ENCODE measurements at places on chromosomes 1 and 21. TPM values are rescaled to one million over a fixed set of nuclear protein-coding genes. Genes with fewer than 3 reads are reported as not detected.

DNA sequence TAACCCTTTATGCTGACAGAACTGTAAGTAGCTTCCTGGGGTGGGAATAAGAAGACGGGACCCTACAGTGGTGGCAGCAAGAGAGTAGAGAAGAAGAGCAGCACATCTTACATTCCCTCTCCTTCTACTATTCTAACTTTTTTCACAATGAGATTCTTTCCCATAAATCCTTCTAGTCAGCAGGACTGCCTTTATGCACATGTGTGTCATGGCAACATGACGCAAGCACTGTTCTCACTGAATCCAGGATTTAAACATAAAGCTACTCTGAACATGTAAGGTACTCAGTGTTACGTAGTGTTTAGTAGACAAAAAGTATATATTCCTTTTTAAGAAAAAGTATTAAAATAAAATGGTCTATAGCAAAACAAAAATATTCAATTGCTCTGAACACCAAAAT is 309.7 kb upstream of the LYPLAL1 start:
- DNase-seq: no peak

DNA sequence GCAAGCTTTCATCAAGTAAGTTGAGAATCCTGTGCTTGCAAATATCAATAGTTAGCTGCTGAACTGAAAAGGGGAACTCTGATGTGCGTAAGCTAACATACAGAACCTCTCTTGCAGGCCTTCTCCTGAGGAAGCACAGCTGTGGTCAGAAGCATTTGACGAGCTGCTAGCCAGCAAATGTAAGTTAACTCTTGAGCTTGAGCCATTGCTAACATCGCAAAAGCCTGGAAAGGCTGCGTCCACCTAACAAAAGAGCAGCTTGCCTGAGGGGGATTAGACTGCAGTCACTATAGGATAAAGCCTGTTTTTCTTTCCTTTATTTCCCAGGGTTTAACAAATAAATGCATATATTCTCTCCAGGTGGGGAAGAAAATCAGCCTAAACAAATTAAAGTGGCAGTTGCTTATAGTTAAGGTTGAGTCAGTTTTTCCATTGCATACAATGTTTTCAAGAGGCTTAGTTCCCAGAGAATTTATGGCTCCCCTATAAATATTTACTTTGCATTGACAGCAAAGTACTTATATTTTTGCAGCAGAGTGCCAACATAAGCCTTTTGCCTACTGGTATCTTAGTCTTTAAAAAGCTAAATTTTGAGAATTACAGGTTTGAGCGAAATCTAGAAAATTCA is 1.5 kb downstream of the RGS2 start:
- no peak for DNase-seq

- DNase-seq: no peak
Observed at GRCh38 chr1:3915551-3916121, 15.6 kb upstream of the C1orf174 start.

The CLEC20A gene
- not detected for polyA plus RNA-seq

The MOV10 gene
- polyA plus RNA-seq: 58.2 TPM

GRCh38 chr21:42293649-42294272 is 21.4 kb downstream of the TFF3 start:
- no peak for DNase-seq

DNA sequence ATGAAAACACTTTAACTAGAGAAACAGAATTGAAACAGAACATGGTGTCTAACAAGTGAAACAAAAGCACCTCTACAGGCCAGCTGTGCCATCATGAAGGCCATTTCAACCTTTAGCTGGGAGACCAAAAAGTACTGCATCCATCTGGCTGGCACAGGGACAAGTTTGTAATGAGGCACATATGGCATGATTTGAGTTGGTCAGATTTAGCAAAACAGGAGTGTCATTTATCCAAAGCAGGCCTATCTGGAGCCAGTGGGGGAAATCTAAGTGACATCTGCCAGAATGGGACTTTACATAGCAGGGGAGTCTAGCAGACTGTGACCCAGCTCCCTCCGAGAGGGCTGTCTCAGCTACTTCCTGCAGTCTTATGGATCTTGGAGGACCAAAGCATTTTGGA is 51.9 kb downstream of the DNTTIP2 start:
- DNase-seq: no peak

- DNase-seq: no peak
Observed at GRCh38 chr1:200146100-200146499, 118.6 kb downstream of the NR5A2 start.

GRCh38 chr1:244273845-244274619 is 177.7 kb downstream of the ADSS2 start:
- no peak for DNase-seq

The MRAP gene
- polyA plus RNA-seq: 0.57 TPM

GRCh38 chr1:39500862-39501389 is 9.5 kb downstream of the BMP8A start:
- DNase-seq: no peak

DNA sequence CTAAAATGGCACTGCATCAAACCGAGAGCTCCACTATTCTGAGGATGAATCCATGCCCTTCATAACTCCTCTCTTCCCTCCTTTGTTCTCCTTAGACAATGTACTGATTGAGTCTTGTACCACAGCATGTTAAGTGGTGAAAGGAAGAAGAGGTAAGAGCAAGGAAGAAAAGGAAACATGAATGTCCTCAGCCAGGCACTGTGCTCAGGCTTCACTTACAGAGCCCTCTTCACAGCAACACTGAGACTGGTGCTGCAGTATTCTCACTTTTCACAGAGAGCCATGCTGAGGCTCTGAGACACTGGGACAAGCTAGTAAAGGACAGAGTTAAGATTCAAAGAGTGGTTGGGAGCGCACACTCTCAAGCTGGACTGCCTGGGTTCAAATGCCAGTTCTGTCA is 143.5 kb downstream of the AKT3 start:
- no peak for DNase-seq

The SEMA6C gene
- polyA plus RNA-seq: 4.2 TPM

DNA sequence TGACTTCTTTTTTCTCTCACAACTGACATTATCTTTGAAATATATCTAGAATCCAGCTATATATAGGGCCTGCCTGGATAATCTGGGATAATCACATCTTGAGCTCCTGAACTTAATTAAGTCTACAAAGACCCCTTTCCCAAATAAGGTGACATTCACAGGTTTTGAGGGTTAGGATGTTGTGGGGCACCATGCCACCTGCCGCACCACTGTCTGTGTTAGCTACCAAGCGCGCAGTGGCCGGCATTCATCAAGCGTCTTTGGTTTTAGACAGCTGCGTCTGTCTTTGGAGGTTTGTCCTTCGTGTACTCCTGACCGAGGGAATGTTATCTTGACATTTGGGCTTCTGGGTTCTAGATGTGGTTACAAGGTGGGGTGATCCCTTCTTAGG is 7.5 kb downstream of the TRAPPC10 start:
- DNase-seq: no peak

GRCh38 chr1:225362805-225363204 is 65.0 kb downstream of the LBR start:
- no peak for DNase-seq

- no peak for DNase-seq
Observed at GRCh38 chr1:146001709-146002108, 5.3 kb upstream of the TXNIP start.

- DNase-seq: no peak
Observed at GRCh38 chr1:79363430-79363829, 356.9 kb upstream of the ADGRL4 start.

The PLA2G2A gene
- polyA plus RNA-seq: 30.3 TPM

DNA sequence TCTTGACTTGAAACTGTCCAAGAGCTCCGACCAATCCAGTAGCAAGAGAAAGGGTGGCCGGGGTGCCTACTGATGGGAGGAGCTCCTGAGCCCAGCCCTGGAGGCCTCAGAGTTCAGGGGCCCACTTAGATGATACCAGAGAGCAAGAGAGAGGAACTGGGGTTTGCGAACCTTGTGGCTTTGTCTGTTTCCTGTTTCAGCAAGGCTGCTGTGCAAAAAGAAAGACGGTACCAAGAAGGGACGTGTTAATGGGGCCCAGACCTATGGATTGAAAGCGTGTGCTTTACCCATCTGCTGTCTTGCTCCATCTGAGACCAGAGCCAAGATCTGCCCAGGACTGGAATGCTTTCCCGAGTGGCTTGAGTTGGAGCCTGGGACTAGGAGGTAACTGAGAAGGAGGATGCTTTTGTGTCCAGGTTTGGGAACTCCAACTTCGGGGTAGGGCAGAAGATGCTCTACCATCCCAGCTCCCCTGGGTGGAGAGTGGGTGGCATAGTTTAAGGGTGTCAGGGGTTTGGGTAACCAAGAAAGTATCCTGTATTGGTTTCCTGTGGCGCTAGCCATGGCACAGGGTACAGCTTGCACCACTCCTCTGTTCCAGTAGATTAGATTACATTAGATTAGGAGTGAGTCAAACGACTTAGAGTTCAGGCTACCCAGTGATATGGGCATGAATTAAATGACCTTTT is at the start of gene TRAF3IP3:
Gene TRAF3IP3 (plus strand): TSS at position 128 of the 689 bp plus-strand sequence. CDS start 3,987 bp downstream, outside the sequence.
- no peak for DNase-seq

DNA sequence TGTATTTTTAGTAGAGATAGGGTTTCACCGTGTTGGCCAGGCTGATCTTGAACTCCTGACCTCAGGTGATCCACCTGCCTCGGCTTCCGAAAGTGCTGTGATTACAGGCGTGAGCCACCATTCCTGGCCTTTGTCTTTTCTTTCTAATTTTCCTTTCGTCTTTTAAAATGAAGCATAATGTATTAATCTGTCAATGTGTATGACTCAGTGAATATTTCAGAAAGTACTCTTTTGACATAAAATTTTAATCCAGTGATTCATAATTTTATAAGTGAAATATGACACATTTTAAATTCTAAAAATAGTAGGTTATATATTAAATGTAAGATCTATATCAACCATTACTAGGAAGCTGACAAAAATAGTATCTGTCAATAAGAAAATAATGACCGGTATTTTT is 1059.0 kb upstream of the PRMT6 start:
- no peak for DNase-seq

DNA sequence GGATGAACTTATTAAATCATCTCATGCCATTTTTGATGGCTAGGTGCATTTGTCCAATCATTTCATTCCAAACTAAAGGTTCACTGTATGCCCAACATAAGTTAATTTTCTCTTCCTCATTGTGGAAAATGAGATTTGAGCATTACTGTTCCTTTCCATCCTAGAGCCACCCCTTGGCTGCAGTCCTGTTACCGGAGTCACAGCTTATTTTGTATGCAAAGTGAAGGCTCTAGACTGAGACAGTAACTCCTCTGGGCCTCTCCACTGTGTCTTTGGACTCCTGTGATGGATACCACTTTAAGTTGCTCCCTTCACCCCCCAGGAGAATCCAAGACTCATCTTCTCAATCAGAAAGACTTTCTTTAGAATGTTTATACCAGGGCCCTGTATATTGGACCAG is 59.7 kb downstream of the FGGY start:
- DNase-seq: no peak

- no peak for DNase-seq
Observed at GRCh38 chr1:68322096-68322495, 89.8 kb upstream of the WLS start.

DNA sequence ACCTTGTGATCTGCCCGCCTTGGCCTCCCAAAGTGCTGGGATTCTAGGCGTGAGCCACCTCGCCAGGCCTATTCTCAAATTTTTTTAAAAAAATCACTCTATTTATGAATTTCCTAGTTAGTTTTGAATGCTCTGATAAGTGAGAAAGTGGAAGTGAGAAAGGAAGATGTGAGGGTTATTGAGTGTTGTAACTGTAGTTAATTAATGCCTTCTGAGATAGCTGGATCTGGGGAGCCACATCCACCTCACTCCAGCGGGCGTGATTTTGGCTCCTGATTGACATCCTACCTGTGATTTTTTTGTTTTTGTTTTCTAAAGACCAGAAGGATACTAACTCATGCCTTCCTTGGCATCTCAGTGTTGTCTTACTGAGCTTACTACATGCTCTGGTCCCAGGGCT is 65.6 kb downstream of the ST3GAL3 start:
- DNase-seq: no peak

- DNase-seq: no peak
Observed at GRCh38 chr1:202643397-202644218, 66.6 kb downstream of the SYT2 start.

The CR1L gene
- polyA plus RNA-seq: not detected

The TAF12 gene
- 15.7 TPM for polyA plus RNA-seq

The C1orf116 gene
- 0.77 TPM for polyA plus RNA-seq

DNA sequence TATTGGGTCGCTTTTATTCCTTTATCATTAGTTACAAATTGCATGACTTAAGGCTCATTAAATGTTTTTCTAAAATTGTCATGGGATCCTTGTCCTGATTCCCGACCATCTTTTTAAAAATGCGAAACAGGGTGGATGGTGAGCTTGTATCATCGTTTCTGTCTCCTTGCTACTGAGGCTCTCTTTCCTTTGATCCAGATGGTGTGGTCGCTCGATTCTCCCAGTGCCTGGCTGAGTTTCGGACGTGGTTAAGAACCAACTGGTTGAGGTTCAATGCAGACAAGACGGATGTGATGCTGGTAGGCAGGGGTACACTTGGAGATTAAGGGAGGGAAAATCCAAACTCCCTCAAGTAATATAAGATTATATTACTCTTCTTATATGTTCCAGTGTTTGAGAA is 1.2 kb downstream of the MIER1 start:
- no peak for DNase-seq

DNA sequence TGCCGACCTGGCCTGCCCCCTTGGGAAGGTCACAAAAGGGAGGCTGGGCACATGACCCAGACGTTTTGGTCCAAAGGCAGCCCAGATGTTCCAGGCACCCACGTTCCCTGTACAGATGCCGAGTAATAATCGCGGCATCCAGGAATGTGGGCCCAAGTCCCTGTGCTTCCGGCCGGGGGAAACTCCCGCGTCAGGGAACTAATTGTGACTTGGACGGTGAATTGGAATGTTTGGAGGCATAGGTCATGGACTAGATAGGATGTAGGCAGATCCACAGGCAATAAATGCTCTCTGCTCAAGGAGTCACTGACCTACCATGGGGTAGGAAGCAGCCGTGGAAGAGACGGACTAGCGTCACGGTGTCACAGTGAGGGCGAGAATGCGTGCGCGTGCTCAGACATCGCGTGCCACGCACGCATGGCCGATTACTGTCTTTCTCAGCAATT is 178.4 kb downstream of the DUSP10 start:
- no peak for DNase-seq

The U2AF1 gene
- 26.8 TPM for polyA plus RNA-seq

DNA sequence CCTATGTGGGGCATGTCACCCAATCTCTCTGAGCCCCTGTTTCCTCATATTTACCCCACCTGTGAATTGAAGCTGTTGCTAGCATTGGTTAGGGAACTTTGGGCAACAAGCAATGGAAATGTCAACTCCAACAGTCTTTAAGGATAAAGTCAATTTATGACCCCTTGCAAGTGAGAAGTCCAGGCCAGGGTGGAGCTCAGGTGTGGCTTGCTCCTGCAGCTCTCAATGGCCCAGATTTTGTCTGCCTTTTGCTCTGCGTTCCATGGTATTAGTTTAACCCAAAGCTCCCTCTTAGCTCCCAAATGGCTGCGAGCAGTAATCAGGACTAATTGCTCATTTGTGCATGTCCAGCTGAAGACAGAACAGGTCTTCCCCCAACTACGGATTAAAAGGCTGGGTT is 70.4 kb upstream of the ABCG1 start:
- DNase-seq: no peak

The LCE6A gene
- not detected for polyA plus RNA-seq

GRCh38 chr1:169860750-169861149 is 32.9 kb downstream of the SCYL3 start:
- peak; percentile 69 for DNase-seq

Measured in HepG2 (cell line).